NCI-H1417 (cell line): ENCODE measurements at places on chromosomes 2 and 18.
A peak's percentile ranks its signal among the peaks of the same experiment; 100 is the strongest.

- no peak for DNase-seq
These were observed 102.2 kb downstream of the LRRC30 start for GRCh38 chr18:7333025-7333562.

GRCh38 chr2:240962300-240963064 lies 35.9 kb upstream of the SNED1 start:
- DNase-seq: peak; percentile 17

DNA sequence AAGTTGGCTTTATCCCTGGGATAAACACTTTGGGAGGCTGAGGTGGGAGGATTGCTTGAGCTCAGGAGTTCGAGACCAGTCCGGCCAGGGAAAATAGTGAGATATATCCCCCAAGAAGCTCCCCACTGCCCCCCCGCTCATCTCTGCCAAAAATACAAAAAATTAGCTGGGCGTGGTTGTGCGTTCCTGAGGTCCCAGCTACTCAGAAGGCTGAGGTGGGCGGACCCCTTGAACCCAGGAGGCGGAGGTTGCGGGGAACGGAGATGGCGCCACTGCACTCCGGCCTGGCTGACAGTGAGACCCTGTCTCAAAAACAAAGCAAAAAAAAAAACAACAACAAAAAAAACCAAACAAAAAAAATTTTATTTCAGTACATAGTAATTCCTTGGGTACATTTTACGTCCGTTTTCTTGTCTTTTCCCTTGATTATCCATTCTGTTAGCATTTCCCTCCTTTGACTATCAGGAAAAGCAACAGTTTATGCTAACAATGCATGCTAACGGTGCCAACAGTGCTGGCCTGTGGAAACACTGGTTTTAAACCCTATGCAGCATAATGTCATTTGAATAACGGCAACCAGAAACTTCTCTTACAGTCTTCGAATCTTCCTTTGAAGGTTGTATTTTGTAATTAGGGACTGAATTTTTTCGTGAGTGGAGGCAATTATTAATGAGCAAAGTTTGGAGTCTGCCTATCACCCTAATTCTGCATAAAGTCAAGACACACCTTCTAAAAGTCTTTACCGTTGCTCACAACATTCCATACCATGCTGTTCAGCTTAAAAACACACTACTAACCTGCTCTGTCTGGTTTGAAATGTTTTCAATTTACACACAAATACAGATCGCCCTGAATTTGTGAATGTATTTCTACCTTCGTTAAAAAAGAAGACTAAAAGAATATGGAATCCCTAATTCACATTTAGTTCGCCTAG lies 721 bp upstream of the MIB1 start:
- DNase-seq: no peak

GRCh38 chr2:11622611-11623010 lies 47.4 kb downstream of the NTSR2 start:
- DNase-seq: no peak
